ENCODE measurements at places on chromosomes 7 and 10.

GRCh38 chr7:5470167-5470532 lies 46.5 kb upstream of the TNRC18 start:
- no peak for DNase-seq

GRCh38 chr7:138618933-138619332 lies 82.2 kb downstream of the SVOPL start:
- no peak for DNase-seq

GRCh38 chr7:30281263-30281662 lies 3.1 kb upstream of the ZNRF2 start:
- DNase-seq: no peak

DNA sequence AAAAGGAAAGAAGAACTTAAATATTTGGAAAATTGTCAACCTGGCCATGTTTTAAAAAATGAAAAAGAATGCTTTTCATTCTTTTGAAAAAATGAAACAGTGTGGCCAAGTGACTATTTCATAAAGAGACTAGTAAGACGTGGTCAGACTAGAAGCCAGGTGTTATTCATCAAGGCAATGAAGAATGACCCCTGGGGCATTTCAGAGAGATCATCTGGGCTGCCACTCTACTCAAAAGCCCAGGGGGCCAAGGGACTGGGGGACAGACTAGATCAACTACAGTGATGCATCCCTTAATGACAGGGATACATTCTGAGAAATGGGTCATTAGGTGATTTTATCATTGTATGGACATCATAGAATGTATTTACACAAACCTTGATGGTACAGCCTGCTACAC lies 199.4 kb downstream of the STK31 start:
- DNase-seq: no peak

- DNase-seq: no peak
Observed at GRCh38 chr10:124025660-124026588, 67.5 kb downstream of the CHST15 start.

DNA sequence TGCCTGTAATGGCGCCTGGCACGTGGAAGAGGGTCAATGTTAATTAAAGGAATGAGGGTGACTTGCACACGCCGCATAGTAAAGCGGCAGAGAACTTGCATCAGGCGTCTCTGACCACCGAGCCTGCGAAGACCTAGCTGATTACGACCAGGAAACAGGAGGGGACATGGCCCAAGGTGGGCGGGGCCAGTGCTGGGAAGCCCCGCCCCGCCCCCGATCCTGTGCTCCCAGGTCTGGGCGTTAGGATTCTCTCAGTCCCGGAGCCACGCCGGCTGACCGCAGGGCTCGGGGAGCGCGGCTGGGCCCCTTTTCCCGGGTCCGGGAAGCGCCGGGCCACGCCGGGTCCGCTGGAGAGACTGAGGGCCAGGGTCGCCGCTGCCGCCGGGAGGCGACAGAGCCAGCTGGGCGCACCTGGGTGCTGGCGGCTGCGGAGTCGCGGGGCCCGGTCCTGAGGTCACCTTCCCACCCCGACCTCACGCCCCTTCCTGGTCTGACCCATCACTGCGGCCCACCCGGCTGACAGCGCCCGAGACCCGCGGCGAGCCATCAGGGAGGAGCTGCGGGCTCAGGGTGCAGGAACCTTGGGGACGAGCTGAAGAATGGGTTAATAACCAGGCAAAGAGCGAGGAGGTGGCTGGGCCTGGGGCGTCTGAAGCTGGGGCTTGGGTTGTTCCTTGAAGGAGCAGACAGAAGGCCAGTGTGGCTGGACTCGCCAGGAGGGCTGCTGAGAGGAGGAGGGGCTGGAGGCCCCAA lies 23.0 kb upstream of the GRID1 start:
- DNase-seq: no peak

DNA sequence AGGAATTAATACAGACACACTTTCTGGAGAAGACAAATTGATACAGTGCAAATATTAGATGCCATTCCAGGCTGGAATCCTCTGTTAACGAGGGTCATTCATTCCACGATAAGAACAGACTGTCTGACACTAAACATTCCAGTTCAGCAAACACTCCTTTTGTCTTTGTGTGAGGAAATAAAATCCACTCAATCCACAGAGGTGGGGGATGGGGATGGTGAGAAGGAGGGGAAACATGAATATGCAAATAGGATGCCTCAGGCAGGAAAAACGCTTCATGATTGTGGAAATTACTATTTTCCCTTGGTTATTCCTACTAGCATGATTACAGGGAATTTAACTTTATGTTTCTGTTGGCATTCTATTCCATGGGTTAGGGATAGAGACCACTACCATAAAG lies 196.9 kb upstream of the CDCA7L start:
- no peak for DNase-seq

- DNase-seq: no peak
Observed at GRCh38 chr10:103861505-103861904, 6.1 kb upstream of the SH3PXD2A start.

DNA sequence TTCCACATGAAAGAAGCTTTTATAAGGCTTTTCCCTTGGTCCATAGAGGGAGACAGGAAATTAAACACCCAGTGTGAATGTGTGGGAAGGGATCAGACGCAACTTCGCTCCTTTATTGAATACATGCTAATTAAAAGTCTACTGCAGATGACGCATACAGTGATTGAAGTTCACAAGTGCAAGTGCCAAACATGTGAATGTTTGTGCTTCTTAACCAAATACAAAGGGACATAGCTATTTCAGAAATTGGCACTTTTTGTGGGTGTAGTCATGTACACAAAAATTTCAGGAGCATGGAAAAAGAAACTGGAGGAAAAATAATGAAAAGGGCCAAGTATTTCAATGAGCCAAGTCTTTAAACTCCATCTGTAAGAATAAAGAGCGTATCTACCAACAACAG lies 283.7 kb downstream of the SKAP2 start:
- DNase-seq: no peak

GRCh38 chr10:78770167-78771090 lies 298.3 kb upstream of the ZMIZ1 start:
- no peak for DNase-seq

DNA sequence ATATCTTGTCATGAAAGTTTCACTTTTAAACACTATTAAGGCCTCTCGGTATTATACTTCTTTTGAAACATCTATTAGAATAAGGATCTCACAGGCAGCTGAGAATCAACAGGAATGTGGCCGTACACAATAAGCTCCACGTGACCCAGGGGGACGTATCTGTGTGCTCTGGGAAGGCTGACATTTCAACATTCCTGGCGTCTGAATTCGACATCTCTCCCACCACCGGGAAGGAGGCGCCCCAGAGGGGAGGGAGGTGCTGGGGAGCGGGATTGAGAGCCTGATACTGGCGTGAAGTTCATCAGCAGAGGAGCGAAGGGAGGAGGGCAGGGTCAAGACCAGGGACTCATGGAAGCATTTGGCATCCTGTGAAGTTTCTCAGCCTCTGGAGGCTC lies 401.3 kb downstream of the DNAJB6 start:
- no peak for DNase-seq

DNA sequence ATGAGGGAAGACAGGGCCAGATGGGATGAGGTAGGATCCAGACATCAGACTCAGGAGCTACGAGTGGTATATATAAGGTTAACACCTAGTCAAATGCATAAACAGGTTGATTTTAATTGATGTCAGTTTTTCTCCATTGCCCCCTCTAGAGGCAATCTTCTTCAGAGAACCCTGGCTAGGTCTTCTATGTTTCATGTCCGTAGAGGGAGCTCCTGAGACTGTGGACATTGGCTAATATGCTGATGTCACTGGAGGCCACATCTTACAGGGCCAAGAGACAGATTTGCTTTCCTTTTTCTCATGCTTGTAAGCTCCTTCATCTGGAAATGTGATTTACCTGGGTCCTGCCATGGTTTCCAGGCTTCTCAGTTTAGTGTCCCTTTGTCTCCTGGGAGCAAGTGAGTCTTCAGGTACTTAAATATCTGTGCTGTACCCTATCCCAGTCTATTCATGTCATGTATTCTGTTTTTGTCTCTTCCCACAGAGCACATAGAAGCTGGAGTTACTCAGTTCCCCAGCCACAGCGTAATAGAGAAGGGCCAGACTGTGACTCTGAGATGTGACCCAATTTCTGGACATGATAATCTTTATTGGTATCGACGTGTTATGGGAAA lies 161.6 kb upstream of the PRSS1 start:
- no peak for DNase-seq

DNA sequence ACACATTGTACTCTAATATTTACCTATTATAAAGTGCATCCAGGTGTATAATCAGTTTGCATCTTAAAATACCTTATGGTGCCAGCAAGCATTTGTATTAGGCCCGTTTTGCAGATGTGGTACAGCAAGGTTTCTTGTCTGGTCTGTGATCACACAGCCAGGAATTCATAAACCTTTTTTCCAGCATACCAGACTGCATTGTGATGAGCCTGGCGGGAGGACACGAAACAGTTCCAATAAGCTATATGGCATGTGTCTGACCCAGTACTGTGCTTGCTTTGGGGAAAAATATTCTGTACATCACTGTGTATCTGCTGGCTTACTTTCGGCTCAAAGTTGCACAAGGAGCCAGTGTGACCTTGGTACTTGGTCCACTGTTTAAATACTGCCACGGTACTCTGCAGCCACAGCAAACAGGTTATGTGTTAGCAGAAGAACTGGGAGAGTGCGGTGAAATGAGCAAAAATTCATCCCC lies 36.3 kb downstream of the CHN2 start:
- DNase-seq: no peak

GRCh38 chr7:91537260-91538152 lies 273.3 kb downstream of the FZD1 start:
- DNase-seq: no peak

DNA sequence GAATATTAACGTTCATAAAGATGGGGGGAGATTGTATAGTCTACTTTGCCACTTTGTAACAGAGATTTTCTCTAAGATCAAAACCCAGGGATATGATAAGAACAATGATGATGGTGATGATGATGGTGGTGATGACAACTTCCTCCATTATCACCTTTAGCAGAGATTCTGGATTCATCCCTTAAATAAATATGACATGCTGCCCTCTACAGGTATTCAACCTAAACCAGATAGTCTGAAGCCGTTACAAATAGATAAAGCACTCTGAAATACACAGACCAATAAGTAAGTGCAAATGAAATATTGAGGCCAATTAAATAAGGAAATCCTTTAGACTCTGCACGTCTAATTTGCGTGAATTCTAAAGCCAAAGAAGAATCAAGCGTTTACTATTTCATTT lies 211.5 kb downstream of the CREB5 start:
- DNase-seq: no peak

GRCh38 chr7:128076196-128076795 lies 45.1 kb upstream of the LRRC4 start:
- DNase-seq: no peak

DNA sequence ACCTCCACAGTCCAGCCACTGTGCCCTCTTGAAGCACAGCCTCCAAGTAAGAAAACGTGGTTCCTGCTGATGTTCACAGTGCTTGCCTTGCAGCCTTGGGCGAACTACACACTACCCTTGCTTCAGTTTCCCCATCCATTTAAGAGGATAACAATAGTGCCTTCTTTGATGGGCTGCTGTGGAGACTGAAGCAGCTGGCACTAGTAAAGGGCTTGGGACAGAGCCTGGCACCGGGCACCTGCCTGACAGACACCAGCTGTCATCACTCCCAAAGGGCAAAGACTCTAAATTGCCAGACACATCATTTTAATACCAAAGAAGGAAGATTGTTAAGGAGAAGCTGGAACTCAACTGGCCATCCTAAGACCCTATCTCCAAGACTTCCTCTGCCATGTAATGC lies 3.1 kb upstream of the C10orf90 start:
- DNase-seq: no peak

DNA sequence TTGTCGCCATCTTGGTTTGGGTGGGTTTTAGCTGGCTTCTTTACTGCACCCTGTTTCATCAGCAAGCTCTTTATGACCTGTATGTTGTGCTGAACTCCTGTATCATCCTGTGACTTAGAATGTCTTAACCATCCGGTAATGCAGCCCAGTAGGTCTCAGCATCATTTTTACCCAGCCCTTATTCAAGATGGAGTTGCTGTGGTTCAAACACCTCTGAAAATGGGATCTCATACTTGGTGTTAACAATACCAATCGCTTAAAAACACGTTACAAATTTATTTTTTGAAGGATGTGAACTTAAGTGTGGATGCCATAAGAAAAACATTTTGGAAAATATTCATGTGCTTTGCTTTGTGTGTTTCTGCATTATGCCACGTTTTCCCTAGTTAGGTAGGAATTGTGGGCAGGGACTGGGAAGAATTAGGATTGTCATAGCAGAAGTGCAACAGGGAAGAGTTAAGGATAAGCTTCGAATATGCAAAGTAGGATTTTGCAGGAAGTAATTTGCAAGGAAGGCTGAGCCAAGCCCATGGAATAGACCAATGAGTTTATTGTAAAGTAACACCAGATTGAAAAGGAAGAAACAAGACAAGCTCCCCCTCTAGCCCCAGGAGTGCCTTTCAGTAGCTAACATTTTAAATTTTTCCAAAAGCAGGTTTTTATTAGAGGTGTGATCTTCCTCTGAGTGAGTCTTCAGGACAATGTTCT lies 56.4 kb downstream of the PRR15 start:
- DNase-seq: no peak

GRCh38 chr7:66627151-66627681 lies 1.5 kb upstream of the KCTD7 start:
- no peak for DNase-seq

- no peak for DNase-seq
Observed at GRCh38 chr7:48045195-48045765, 9.9 kb downstream of the C7orf57 start.

GRCh38 chr10:4944841-4945240 lies 18.4 kb upstream of the AKR1C1 start:
- DNase-seq: no peak

GRCh38 chr10:133115976-133116375 lies 28.3 kb downstream of the ADGRA1 start:
- DNase-seq: no peak

GRCh38 chr10:86281396-86281795 lies 85.2 kb downstream of the GRID1 start:
- no peak for DNase-seq

DNA sequence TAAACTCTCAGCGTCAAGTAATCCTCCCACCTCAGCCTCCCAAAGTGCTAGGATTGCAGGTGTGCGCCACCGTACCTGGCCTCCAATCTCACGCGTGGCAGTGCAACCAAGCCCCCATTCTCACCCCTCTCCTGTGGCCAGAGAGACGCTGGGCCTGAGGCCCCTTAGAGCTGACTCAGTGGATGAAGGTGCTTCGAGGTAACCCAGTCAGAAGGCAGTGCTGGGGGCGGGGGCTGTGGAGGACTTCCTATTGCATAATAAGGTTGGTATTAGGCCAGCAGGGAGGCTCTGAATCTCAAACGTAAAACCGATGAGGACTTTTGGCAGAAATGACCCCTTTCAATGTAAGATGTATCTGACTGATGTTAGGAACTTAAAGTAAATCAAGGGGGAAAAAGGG lies 229.3 kb downstream of the USP6NL start:
- DNase-seq: no peak

- DNase-seq: no peak
Observed at GRCh38 chr7:86202833-86203232, 440.9 kb upstream of the GRM3 start.

DNA sequence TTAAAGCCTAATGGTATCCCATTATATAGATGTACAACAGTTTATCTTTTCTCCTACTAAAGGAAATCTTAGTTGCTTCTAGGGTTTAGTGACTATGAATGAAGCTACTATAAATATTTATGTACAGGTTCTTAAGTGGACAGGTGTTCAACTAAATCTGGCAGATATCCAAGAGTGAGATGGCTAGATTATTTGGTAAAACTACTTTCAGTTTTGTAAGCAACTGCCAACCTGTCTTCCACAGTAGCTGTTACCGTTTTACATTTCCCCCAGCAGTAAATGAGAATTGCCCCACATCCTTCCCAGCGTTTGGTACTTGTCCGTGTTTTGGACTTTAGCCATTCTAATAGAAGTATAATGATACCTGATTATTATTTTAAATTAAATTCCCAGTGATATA lies 144.9 kb upstream of the MAGI2 start:
- no peak for DNase-seq

- DNase-seq: no peak
Observed at GRCh38 chr7:84605301-84605700, 410.7 kb upstream of the SEMA3A start.
